HCEC 1CT (cell line): ENCODE measurements at places on chromosomes 13 and 19.

DNA sequence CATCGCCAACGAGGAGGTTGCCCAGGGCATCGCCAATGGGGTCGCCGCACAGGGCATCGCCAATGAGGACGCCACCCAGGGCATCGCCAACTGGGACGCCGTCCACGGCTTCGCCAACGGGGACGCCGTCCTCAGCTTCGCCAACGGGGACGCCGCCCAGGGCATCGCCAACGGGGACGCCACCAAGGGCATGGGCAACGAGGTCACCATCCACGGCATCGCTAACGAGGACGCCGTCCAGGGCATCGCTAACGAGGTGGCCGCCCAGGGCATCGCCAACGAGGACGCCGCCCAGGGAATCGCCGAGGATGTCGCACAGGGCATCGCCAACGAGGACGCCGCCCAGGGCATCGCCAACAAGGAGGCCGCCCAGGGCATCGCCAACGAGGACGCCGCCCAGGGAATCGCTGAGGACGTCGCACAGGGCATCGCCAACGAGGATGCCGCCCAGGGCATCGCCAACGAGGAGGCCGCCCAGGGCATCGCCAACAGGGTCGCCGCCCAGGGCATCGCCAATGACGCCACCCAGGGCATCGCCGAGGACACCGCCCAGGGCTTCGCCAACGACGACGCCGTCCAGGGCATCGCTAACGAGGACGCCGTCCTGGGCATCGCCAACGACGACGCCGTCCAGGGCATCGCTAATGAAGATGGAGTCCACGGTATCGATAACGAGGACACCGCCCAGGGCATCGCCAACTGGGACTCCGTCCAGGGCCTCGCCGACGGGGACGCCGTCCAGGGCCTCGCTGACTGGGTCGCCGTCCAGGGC is 945.7 kb downstream of the TUBA3C start:
- DNase-seq, result no peak

DNA sequence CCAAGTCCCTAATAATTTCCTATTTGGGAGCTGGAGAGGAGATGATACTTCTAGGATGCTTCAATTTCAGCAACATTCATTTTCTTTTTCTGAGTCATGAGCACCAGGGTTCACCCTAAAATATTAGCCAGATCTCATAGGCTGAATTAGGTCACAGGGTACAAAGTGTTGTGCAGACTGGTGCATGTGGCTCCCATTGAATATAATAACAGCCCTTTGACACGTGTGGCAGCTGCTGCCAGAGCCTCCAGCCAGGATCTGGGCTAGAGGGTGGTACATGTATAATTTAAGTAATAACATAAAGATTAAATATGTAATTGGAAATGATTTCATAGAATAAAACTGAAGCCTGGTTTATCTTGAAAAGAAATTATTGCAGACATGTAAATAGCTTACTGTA is 244.9 kb downstream of the ATP8A2 start:
- DNase-seq, result no peak

GRCh38 chr19:2867025-2867991 is at the start of gene ZNF556:
TSS of gene ZNF556 (plus strand) at chr19:2867335. CDS start at chr19:2867422, 87 bp downstream.
- DNase-seq, result no peak

DNA sequence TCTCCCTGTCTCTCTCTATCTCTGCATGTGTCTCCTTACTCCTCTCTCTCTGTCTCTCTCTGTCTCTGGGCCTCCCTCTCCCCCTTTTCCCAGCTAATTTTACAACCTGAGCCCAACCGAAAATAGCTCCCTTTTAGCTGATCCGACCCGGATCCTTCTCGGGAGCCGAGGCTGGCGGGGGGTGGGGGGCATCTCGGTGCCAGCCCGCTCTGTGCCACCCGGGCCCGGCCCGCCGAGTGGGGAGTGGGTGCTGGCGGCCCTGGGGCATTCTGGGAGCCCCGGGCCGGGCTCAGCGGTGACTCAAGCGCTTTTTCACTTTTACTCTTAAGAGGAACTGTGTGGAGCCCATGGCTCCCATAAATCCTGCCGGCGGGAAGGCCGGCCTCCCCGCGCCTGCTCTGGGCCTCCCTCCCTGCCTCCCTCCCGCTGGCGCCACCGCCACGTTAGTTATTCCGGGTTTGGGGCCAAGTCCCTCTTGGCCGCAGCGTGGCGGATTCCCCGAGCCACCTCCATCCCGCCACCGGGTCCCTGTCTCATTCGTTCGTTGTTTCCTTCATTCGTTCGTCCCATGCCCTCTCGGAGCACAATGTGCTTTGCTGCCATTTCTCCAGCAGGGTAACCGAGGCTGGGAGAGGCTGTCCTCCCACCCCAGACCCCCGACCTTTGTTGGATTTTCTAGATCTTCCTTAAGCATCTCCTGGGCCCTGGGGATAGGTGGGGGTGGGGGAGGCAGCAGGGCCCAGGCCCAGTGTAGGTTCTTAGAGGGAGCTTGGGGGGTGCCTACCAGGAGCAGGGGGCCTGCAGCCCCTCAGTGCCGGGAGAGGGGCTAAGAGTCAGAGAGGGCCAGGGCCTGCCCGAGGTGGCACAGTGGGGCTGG is 3.2 kb downstream of the NFIC start:
- peak; percentile 67 for DNase-seq

DNA sequence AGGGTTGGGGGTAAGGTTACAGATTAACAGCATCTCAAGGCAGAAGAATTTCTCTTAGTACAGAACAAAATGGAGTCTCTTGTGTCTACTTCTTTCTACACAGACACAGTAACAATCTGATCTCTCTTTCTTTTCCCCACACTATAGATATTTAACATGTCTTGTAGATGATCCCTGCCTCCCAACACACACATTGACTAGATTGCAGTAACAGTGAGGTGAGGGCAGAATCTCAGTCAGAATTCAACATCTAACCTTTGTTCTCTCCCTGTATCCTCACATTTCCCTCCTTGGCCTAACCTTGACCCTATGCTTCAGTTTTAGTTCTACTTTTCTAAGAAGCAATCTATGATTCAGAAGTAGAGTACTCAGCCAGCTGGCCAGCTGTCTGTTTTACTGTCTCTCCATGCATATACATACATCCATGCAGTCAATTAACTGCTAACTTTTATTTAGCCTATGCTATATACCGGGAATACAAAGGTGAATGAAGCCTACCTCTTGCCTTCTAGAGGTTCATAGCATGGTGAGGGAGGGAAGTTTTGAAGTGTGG is 18.1 kb downstream of the DNAJC15 start:
- DNase-seq, result peak; percentile 40

DNA sequence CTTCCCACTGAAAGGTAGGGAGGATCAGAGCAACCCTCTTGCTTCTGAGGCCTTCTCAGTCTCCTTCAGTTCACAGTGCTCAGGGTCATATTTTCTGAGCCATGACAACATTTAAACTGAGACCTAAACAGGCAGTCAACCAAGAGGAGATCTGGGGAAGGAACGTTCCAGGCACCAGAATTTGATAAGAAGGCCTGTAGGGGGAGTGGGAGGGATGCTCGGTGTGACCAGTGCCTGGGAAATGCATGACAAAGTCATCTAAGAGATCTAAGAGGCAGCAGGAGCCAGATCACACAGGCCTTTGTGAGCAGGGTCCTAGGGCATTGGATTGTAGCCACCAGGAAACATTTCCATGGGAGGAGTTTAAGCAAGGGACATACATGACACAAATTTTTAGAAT is 71.6 kb downstream of the SHISA2 start:
- no peak for DNase-seq

- DNase-seq, result peak; percentile 48
These were observed 6.3 kb upstream of the MRPS31 start for GRCh38 chr13:40777166-40777808.

GRCh38 chr19:44576843-44577565 is 36.4 kb upstream of the IGSF23 start:
- peak; percentile 46 for DNase-seq

DNA sequence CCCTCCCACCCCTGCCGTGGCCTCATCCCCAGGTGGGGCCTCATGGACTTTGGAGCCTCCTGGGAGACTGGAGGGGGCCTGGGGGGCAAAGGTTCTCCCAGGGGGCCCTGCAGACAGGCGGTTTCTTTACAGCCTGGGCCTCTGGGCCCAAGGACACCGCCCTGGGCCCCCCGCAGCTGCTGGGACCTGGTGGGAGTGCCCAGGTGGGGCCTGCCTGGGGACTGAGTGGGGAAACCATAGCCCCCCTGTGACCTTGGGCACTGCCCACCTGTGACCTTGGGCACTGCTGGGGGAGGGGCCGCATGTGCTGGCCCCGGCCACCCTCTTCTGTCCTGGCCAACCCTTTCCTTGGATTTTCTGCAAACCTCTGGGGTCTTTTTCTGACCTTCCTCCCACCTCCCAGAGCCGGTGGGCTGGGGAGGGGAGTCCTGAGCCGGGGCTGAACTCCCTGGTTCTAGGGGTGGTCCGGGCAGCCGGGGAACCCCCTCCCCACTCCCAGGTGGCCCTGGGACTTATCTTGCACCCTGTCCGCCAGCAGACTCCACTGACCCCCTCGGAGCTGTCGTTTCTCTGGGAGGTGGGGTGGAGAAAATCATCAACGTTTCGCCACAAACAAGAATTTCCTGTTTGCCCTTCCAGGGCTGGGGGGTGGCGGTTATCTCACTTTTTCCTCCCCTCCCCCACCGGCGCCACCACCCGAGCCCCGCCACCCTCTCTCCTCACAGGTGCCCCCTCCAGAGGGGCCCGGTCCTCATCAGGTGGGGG is 27.0 kb downstream of the ARID3A start:
- DNase-seq, result no peak

- no peak for DNase-seq
These were observed 529 bp downstream of the ZNF836 start for GRCh38 chr19:52170863-52171320.

DNA sequence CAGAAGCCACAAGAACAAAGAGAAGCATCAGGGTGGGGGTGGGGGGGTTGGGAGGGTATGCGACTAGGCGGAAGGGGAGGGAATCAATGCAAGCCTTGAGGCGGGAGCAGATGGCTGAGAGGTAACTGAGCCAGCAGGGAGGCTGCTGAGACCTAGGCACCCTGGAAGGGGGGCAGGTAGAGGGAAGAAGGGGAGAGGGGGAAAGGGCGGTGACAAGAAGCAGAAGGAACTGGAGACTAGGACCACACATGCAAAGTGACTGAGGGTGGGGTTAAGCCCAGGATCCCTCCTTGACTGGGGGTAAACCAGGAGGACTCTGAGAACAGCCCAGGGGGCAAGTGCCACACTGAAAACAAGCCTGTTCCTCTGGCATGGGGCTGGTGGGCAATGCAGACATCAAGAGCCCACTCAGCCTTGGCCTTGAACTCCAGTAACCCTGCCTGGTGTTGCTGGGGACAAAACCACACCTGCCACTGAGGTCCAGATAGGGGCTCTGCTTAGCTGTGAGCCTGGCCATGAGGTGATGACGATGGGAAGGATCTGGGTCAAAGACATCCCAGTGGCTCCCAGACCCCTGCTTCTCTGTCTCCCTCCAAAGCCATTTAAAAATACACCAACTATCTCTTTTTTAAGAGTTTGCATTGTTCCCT is 20.3 kb downstream of the OPA3 start:
- no peak for DNase-seq

GRCh38 chr13:109715902-109716301 is 70.5 kb downstream of the IRS2 start:
- DNase-seq, result peak; percentile 75

DNA sequence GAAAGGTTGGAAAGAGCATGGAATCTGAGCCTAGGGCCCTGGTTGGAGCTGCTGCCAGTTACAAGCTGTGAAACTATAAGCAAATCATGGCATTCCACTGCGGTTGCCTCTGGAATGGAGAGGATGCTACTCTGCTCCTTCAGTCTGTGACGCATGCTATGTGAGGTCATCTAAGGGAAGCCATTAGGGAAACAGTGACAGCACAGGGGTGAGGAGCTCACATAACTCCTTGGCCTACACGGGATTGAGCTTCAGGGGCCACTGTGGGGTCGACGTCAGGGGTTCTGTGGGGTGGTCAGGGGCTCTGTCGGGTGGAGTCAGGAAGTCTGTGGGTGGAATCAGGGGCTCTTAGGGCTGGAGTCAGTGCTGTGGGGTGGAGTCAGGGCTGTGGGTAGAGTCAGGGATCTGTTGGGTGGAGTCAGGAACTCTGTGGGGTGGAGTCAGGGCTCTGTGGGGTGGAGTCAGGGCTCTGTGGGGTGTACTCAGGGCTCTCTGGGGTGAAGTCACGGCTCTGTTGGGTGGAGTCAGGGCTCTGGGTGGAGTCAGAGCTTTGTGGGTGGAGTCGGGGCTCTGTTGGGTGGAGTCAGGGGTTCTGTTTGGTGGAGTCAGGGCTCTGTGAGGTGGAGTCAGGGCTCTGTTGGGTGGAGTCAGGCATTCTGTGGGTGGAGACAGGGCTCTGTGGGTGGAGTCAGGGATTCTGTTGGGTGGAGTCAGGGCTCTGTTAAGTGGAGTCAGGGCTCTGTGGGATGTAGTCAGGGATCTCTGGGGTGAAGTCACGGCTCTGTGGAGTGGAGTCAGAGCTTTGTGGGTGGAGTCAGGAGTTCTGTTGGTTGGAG is 35.8 kb upstream of the MEDAG start:
- peak; percentile 99 for DNase-seq

DNA sequence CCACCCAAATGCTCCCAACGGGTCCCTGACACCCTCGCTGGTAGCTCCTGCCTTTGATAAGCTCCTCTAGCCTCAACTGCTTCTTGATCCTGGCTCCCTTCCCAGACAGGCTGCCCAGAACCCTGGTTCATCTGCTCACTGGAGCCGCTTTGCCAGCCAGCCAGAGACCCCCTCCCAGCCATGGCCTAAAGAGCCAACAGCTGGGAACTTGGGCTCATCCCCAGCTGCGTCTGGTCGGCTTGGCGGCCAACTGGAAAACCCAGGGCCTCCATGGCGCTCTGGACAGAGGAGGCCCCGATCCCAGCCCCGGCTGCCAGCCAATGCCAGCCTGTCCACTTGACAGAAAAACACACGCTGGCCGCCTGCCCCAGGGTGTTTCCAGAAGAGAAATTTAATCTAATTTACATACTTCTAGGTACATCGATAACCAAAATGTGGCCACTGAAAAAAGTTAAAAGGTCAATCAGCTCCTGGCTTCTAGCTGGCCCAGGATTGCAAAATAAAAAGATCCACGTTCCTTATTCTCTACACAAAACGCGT is 3.0 kb upstream of the AKAP8L start:
- DNase-seq, result no peak

DNA sequence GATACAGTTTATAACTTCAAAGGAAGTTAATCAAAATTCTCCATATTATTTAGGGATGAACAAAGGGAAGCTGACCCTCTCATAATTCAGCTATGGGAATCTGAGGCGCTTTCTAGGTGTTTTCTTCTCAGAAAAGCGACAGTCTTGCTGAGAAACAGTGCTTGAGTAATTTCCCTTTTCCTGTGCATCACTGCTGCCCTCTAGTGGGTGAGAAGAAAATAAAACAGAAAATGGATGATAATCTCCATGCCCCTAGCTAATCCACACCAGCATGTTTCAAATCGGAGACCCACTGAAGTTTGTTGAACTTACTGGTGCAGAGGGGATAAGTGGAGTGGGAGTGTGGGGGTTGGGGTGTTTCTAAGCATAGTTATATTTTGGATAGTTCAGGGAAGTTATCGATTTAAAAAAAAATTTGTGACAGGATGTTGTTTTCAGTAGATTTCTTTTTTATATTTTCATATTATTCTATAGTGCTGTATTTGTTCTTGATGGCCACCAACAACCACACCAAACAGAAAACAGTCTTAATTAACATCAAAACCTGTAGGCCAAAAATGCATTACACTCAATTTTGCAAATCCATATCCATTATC is 21.4 kb downstream of the LCP1 start:
- peak; percentile 57 for DNase-seq

GRCh38 chr19:17841371-17841809 is 6.4 kb downstream of the JAK3 start:
- DNase-seq, result no peak
